ENCODE measurements at places on chromosomes 12 and 14.

GRCh38 chr14:35043046-35043445 lies 3.0 kb upstream of the FAM177A1 start:
- no peak for DNase-seq

GRCh38 chr12:54135621-54136350 lies 53.0 kb downstream of the SMUG1 start:
- DNase-seq: no peak

- no peak for DNase-seq
Measured at GRCh38 chr12:5523396-5524115, 91.6 kb downstream of the NTF3 start.

- DNase-seq: peak; percentile 77
Measured at GRCh38 chr14:85572845-85573244, 42.9 kb downstream of the FLRT2 start.

DNA sequence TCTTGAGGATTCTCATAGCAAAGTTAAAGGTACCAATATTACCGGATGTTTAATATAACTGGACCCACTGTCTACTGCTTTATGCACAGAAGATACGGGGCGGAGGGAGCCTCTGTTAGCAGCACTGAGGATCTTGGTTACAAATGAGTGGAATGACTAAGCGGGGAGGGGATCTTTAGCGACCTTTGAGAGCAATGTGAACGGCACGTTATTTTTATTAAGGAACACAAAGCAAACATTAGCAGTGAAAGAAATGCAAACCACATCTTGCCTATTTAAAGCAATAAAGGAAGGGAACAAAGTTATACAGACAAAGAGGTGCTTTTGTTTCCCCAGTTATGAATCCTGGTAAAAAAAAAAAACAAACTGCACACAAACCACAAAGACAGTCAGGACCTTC lies 27.1 kb upstream of the PRMT8 start:
- no peak for DNase-seq

GRCh38 chr14:90191154-90191553 lies 65.2 kb upstream of the PSMC1 start:
- DNase-seq: no peak

DNA sequence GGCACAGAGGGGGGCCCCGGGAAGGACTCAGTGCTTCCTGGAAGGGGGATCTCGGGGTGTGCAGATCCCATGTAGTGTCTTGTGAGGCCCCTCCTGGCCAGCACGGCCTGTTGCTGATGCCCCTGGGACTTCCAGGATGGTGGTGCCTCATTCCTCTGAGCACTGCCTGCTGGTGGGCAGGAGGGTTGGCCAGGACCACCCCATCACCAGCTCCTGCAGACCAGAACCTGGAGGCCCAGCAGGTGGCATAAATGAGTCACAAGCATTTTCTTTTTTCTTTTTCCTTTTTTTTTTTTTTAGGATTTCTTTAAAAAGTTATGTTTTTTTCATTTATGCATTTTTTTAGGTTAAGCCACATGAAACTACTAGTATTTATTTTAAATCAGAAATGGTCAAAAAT lies 8.0 kb downstream of the MMP17 start:
- DNase-seq: peak; percentile 17

DNA sequence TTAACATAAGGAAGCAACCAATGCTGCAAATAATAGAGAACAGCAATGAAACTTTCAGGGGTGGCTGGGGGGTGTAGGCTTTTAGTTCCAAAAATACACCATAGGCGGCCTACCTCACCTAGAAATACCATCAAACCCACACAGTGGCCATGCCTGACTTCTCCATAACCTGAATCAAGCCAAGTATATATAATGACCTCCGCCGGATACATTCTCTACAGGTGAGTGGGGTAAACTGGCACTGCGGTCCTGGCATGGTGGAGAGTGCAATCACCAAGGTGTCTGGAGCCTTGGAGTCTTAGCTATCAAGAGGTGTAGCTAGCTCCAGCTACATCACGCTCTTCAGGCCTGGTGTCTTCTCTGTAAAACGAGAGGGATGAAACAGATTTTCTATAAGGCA lies 1.2 kb downstream of the ZBTB25 start:
- DNase-seq: no peak

GRCh38 chr14:54935958-54936357 lies 33.3 kb upstream of the GCH1 start:
- no peak for DNase-seq

GRCh38 chr12:133226690-133227089 lies 9.0 kb downstream of the ANHX start:
- DNase-seq: no peak

DNA sequence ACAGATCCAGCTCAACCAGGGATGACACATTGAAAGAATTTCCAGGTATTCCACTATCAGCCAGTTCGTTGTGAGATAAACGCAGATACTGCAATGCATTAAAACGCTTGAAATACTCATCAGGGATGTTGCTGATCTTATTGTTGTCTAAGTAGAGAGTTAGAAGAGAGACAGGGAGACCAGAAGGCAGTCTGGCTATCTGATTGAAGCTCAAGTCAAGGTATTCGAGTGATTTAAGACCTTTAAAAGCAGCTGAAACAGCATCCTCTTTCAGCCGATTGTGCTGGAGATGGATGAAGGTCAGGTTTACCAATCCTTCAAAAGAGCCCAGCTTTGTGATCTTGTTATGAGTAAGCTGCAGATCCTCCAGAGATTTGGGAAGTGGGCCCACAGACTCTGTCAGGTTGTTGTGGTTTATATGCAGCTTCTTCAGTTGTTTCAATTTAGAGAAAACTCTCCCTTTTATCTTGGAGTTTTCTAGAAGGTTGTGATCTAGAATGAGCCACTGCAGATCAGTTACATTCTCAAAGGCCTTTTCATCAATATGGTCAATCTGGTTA lies 3.0 kb downstream of the LUM start:
- DNase-seq: no peak

GRCh38 chr14:68317239-68317638 lies 475.6 kb downstream of the ZFP36L1 start:
- DNase-seq: no peak

- DNase-seq: no peak
Measured at GRCh38 chr12:118371321-118372282, 1.1 kb downstream of the TAOK3 start.

DNA sequence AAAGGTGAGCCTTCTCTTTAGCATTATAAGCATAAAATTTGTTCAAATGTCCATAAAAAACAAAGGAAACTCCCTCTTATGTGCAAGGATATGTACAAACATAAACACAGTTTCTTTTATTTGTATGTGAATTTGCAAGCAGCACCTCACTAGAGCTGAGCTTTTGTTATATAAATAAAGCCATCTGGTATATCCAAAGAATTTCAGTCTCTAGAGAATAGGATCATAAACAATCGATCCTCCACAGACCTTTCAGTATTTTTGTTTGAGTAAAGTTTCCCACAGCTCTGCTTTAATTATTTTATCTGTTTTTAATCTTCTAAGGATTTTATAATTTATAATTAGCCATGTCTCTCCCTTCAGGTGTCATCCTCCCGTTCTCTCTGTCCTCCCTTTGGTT lies 89.2 kb downstream of the OTOGL start:
- DNase-seq: no peak

DNA sequence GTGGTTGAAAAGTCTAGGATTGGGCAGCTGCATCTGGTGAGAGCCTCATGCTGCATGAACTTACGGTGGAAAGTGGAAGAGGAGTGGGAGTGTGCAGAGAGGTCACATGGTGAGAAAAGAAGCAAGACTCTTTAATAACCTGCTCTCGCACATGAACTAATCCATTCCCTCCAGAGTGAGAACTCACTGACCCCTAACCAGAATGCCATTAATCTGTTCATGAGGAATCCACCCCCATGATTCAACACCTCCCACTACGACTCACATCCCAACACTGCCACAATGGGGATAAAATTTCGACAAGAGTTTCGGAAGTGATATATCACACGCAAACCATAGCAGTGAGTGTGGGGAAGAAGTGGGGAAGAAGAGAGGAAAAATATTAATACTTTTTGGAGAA lies 377.4 kb downstream of the NAV3 start:
- no peak for DNase-seq

DNA sequence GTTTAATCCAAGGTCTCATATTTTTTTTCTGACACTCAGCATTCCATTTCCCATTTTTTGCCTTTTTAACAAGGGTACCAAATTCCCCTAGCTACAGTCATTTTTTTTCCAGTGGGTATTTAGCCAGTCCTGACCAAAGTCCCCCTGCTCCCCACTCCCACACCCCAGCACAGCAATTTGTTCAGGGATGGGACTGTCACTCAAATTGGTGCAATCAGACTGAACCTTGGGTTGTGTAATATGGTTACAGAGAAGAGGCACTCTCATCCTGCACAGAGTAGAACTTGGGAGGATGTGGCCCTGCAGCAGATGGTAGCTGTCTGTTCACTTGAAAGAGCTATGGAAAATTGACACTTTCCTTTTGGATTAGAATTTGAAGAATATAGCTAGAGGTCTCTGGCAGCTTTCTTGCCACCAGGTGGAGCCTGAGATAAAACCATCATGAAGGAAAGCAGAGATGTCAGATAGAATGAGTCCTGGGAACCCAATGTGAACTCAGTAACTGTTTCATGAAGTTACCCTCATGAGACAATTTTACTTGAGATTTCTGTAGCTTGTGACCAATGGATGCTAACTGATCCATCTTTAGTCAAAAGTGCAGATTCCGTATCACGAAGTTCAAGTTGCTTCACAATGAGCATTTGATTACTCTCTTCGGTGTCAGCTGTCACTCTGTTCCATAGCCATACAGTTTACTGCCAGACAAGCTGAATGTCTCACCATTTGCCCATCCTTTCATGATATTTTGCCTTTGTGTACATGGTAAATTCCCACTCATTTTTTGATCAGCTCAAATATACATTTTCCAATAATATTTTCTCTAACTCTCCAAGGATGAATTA lies 394.0 kb upstream of the SYT1 start:
- no peak for DNase-seq

GRCh38 chr12:114384739-114385138 lies 21.2 kb downstream of the TBX5 start:
- DNase-seq: no peak

DNA sequence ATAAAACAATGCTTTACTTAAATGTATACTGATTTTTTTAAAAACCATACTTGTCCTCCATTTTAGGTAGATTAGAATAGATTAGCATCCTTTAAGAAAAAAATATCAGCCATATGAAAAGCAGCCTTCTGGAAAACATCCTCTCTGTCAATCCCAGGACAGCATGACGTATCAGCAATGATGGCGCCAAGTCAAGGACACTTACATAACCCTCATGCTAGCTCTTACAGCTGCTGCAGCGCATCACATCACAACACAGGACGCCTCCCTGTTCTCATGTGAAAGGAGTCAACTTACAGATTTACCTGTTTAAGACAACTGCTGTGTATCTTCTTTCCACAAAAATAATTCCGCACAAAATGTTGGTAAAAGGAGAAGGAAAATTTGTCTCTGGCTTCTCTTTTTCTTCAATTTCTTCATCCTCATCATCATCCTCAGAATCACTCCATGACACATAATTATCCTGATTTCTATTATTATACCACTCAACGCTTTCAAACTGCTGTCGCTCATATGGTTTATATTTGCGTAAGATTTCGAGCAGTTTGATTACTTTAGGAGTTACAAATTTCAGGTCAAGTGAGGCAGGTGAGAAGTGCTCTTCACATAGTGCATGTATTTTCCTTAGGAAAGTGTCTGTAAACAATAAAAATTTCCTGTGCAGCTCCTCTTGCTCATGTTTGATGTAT lies 33.3 kb downstream of the DICER1 start:
- no peak for DNase-seq

DNA sequence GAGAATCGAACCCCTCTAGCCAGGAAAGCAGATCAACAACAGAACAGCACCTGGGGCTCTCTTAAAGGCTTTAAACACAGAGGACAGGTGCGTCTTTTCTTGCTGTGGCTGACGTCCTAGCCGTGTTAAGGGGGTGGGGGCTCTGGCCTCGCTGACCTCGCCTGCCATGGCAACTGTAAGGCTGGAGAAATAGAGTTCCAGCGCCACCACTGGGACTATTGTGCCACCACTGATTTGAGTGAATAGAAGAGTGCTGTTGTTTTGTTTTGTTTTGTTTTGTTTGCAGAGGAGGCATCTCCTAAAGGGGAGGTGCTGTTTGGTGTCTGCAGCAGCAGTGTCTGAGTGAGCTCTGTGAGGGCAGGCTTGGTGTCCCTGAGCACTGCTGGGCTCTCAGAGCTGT lies 34.2 kb upstream of the PRMT8 start:
- peak; percentile 16 for DNase-seq

DNA sequence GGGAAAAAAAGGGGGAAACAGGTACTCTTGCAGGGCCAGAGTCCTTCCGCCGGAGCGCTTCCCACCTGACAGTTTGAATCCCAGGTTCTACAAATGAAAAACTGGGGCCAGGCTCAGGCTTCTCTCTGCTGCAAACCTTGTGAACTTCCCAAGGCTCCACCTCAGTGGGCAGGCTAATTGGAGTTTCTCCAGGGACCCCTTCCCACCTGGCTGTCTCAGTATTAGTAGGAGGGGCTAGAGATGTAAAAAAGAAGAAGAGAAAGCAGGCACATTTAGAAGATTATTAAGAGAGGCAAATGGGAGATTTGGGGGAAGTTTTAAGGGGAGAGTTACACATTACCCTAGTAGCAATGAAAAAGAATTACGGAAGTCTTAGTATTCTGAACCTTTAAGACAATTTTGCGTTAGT lies 20.0 kb upstream of the CLEC2D start:
- no peak for DNase-seq

DNA sequence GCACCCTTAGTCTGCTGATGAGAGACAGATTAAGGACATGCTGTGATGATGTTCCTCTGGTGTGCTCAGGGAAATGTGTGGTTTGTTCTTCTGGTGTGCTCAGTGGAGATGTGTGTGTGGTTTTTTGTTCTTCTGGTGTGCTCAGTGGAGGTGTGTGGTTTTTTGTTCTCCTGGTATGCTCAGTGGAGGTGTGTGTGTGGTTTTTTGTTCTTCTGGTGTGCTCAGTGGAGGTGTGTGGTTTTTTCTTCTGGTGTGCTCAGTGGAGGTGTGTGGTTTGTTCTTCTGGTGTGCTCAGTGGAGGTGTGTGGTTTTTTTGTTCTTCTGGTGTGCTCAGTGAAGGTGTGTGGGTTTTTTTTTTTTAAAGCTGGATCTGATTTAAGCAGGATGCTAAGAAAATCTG lies 15.4 kb downstream of the PIWIL1 start:
- no peak for DNase-seq

DNA sequence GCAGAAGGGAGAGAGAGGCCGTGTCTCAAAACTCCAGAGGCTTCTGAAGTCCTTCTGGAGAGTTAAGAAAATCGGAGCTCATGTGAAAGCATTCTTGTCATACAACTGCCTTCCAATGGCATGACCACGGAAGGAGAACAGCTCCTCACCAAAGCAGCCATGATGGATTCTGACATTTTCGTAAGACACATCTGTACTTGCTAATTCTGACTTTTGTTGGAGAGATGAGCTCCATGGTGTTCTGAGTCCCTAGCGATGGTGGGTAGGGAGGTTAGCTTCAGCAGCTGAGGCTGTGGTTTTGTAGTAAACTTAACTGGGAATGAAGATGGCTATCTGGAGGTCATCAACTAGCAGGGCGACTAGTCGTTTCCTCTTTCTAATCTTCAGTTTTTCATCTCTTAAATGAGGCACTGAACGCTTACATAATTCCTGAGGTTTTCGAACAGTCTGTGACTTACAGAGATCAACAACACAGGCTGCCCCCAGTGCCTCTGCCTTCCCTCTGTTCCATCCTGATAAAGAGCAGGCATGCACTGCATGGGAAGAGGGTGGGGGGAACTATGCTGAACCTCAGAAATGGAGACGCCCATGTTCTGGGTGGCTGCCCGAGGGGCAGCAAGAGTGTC lies 28.6 kb upstream of the DICER1 start:
- DNase-seq: no peak
